CD14-positive monocyte (primary cell): ENCODE measurements at places on chromosomes 3 and 15. TPM values are rescaled to one million over a fixed set of nuclear protein-coding genes. Genes with fewer than 3 reads are reported as not detected.

The SLC12A1 gene
- not detected in 2 replicates for polyA plus RNA-seq

The IL5RA gene
- not detected in 2 replicates for polyA plus RNA-seq

DNA sequence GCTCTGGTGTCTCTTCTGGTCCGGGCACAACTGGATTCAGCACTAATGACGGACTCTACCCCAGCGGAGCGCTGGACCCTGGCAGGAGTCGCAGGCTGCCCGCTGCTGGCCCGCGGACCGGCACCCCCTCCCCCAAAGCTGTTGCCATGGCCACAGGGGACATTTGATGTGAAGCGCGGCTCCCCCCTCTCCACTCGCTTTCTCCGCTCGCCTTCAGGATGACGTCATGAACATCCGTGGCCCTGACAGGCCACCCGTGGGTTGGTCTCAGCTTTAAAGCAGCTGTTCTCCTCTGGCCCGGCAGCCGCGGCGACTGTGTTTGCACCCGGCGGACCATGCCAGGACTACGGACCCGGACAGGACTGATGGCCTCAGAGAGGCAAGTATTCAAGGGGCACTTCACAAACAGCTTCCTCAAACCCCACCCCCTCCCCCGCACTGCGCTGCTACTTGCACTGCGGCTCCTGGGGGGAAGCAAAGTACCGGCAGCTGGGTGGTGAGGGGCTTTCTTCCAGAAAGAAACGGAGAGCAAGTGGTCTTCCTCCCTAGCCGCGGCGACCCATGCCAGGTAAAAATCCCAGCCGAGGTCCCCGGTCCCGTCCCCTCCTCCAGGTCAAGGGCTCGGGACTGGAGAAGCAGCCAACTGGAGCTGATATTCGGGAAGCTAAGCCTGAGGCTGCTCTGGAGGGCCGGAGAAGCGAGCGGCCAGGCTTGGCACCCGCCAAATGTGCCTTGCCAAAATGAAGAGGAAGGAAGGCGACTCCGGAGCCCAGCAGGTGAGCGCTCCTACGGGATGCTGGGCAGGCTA is 16.6 kb upstream of the AEN start:
- no peak for DNase-seq

DNA sequence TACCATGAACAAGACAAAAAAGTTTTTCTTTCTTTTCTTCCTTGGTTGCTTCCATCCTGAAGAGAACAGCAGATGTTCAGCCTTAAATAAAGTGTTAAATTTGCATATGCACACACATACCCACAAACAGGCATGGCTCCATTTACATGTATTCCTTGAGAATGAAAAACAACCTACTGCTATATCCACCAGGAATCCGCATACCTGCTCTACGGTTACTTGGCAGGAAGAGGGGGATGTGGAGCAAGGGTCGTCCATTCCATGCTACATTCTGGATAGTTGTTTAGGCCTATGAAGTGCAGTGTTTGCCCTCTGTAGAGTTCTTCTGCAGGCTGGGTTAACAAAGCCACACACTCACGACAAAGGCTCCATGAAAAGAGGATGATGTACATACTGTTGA is 322.8 kb downstream of the KCNH8 start:
- DNase-seq: no peak

- no peak for DNase-seq
Observed at GRCh38 chr3:187098923-187099512, 40.3 kb downstream of the RPL39L start.

- no peak for DNase-seq
Observed at GRCh38 chr15:87243474-87243873, 1013.1 kb downstream of the NTRK3 start.
